ENCODE measurements at places on chromosomes 1 and 21. TPM values are rescaled to one million over a fixed set of nuclear protein-coding genes. Genes with fewer than 3 reads are reported as not detected.

Gene CD34
- total RNA-seq = 77.3 TPM

Gene PIGR
- 7.7 TPM for total RNA-seq

Gene GPR61
- not detected for total RNA-seq

Gene LYPLAL1
- 24.8 TPM for total RNA-seq

Gene IGSF9
- total RNA-seq = not detected

Gene HENMT1
- total RNA-seq = 3.4 TPM

Gene RSPH1
- total RNA-seq = not detected

Gene ILDR2
- not detected for total RNA-seq

Gene ABCA4
- 2.0 TPM for total RNA-seq

GRCh38 chr1:51610637-51611036 lies 6.3 kb upstream of the OSBPL9 start:
- no peak for DNase-seq

DNA sequence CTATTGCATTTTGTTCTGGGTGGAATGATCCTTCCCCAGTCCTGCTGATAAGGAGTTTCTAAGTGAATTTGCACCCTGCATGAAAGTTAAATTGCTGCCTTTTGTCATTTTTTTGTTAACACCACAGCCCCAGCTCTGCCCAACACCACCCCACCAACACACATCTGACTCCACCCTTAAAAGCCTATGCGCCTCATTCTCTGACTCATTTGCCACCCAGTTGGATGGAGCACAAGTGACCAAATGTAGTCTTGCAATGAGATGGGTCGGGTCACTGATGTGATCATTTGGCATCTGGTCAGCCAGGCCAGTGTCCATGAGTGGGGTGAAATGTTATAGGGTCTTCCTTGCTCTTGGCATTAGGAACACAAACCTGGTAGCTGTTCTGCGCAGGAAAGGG lies 256.8 kb downstream of the KAZN start:
- DNase-seq = no peak

DNA sequence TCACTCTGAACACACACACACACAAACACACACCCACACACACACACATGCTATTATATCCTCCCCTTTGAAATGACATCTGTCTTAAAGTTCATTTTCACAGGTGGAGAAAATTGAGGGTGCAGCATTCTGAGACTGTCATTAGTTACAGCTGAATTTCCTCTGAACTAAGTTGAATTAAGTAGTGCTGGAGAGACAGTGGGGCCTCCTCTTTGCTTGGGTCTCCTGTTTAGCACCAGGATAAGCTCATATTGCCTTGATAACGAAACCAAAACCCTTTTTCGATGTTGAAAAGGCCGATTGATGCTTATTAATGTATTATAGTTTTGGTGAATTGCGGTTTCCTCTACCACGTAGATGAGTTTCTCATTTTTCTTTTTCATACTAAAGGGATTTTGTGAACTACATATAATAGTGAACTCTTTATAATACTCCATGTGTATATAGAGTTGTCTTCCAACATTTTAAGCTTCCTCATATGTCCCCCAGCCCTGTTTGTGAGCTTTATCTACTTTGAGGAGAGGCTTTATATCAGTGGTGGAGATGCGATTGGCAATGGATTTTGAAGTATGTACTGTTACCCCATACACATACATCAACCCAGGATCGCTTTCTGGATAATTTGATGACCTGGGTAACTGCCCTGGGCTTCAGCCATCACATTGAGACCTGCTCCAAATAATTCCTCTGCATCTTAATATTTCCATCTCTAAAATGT lies 17.4 kb downstream of the DYNLT5 start:
- no peak for DNase-seq

DNA sequence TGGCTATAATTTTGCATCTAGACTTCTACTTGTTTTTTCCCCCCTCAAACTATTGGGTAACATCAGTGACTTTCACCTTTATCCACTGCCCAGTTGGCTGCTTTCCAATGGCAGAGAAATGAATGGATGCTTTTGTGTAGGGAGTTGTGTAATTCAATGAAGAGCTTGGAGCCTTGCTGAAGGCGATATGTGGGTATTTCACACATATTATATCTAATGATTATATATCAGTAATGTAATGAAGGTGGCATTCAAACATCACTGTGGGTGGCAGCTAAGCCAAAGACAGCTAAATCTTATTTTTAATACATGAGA lies 81.2 kb downstream of the TGFB2 start:
- DNase-seq = no peak

GRCh38 chr1:205632669-205633169 lies 908 bp upstream of the ELK4 start:
- no peak for DNase-seq

GRCh38 chr1:238606457-238606856 lies 715.7 kb upstream of the ZP4 start:
- no peak for DNase-seq

DNA sequence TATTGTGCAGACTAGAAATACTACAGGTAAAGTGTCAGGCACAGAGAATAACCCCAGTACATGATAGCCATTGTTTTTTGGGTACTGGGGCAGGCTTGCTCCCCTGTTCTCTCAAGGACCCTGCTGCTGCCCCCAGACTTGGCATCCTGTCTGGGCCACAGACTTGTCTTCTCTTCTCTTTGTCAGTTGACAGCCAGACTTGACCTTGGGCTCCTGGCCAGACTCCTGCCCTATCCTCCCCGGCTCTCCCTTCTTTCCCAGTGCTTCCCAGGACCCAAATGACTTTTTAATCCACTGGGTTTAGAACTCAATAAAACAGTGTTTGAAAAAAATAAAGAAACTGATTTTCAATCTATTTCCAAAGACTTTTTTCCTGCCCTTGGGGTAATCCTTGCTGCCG lies 43.2 kb downstream of the ZSCAN20 start:
- DNase-seq = no peak

DNA sequence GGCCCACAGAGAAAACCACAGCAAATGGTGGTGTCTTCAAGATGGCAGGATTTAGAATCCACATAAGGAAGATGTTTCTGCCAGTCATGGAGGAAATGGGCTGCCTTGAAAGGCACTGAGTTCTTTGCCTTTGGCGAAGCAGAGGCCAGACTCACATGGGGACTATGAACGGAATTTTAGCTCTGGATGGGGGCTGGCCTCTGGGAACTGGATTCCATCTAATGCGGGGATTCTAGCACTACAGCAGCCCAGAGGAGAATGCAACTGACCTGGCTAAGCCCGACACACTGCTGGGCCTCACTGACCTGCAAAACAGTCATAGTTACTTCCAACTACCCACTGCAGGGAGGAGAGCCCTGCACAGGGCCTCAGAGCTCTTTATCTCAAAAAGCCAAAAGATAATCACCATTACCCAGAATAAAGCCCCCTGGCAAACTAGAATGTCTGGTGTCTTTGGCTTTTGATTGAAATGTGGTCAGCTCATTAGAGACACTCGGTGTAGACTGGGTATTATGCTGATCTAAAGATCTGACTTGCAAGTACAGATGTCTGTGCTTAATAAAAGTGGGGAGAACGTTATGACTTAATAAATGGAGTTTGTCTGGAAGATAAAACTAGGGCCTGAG lies 11.6 kb downstream of the HCRTR1 start:
- DNase-seq = no peak

- no peak for DNase-seq
Observed at GRCh38 chr1:219422811-219423598, 189.9 kb downstream of the ZC3H11B start.

GRCh38 chr1:168467452-168467851 lies 76.3 kb downstream of the XCL2 start:
- DNase-seq = no peak

- DNase-seq = peak; percentile 31
Observed at GRCh38 chr1:91830242-91831131, 55.5 kb downstream of the TGFBR3 start.

DNA sequence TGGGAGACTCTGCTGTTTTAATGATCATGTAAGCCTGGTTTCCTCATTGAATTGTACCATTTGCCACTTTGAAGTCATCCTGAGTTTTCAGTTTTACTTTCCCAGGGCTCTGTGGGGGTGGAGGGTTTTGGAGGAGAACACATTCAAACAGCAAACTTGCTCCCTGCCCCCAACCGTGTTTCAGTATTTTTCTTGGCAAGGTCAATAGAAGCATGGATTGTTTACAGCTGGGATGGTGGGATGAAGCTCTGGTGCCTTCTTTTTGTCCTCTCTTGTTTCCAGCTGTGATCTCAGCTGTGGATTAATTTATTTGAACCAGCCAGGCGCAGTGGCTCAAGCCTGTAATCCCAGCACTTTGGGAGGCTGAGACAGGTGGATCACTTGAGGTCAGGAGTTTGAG lies 54.3 kb upstream of the SERBP1 start:
- no peak for DNase-seq

- no peak for DNase-seq
Observed at GRCh38 chr1:26993237-26994019, at the start of gene TRNP1. TSS of gene TRNP1 (plus strand) at chr1:26993692. CDS start at chr1:26993787, 95 bp downstream.

DNA sequence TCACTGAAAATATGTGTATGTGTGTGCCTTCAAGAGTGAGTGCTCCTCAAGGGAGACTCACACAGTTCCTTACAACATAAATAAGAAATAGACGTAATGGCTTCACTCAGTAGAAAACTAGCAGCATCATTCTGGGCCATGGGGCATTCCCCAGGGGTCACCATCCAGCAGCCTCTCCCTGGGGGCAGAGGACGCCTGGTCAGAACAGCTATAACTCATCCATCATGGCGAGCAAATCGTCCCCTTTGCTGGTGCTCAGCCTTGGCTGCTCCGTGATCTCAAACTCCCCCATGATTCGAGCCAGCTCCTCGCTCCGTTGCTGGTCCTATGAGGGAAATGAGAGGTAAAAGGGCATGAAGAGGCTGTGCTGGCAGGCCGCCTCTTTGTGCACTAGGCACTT lies 20.2 kb upstream of the LSM10 start:
- no peak for DNase-seq

DNA sequence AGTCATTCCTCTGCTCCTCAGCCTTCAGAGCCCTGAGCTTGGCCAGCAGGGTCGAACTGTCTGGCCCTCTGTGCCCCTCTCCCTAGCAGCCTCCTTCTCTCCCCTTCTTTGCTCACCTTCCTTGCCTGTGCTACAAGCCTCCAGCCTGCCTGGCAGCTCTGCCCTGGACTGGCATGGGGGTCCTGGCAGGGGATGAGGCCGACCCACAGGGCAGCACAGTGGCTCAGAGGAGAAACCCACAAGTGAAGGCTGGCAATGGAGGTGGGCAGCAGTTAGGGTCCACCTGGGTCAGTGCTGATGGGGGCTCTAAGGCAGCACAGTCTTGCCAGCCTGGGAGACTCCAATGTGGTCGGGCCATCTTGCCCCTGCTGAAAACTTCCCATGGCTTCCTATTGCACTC lies 274.2 kb downstream of the GRIK3 start:
- DNase-seq = no peak

Data from thoracic aorta (tissue), 2 donors.